Progenitor cell of endocrine pancreas (in vitro differentiated cells): ENCODE measurements at places on chromosomes 16 and 17. TPM values are rescaled to one million over a fixed set of nuclear protein-coding genes. Genes with fewer than 3 reads are reported as not detected.
A peak's percentile ranks its signal among the peaks of the same experiment; 100 is the strongest.

DNA sequence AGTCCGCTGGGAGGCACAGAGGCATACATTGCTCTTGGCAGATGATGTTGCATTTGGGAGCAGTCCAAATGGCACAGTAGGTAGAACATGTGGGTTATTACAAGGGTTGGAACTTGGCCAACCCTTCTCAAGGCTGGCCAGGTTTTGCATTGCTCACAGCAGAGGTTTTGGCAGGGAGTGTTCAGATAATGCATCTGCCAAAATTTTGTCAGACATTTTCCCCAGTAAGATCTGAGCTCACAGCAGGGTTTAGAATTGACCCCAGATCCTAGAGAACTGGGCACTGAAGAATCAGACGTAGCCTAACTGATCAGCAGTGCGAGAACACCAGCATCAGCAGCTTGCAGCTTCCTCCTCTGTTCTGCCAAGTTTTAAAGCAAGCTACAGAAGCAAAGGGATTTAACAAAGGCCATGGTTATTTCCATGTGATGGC is 468.8 kb upstream of the KIF2B start:
- no peak for DNase-seq

GRCh38 chr17:43453331-43453812 is 30.4 kb upstream of the DHX8 start:
- DNase-seq: no peak

DNA sequence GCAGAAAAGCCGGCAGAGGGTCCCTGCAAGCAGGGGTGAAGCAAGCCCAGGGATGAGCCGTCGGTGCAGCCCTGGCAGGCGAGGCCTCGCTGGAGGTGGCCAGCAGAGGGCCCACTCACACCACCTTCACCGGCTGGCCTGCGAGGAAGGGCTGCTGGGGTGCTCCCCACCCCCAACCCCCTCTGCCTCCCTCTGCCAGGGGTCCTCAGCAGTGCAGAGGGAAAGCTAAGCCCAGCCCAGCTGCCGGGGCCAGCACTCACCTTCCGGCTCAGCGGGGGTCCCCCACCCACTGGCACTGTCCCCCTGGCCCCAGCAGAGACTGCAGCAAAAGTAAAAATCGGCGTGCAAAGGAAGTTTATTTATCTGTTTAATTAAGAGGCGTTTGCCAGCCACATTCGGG is 113.4 kb downstream of the ENGASE start:
- DNase-seq: peak; percentile 37

GRCh38 chr17:43033948-43034881 is 9.2 kb downstream of the RND2 start:
- DNase-seq: no peak

GRCh38 chr17:58371300-58371950 is 19.4 kb upstream of the SUPT4H1 start:
- no peak for DNase-seq

DNA sequence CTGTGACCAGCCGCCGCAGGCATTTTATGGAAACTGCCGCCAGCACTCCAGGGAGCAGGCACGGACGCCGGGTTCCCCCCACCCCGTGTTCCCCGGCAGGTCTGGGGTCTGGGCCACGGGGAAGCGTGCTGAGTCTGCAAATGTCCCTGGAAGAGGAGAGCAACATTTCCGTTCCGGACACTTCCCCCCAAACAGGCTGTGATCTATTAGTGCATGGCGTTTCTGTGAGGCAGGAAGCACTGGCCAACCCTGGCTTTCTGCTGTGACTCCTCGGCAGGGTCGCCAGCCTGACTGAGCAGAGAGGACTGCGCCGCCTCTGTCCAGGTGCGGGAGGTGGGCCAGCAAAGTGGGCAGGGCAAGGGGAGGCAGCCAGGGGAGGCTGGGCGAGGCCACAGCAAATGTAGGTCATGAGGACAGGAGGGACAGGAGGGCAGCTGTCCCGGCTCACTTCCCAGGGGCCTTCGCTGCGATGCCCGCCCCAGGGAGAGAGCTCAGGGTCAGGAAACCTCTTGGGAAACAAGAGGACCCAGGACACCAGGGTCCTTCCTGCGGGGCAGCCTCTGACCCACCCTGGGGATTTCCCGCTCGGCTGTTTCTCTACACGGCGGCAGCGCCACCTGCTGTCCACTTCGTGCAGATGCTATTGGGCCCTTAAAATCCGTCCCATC is 9.5 kb downstream of the FOXF1 start:
- DNase-seq: no peak

DNA sequence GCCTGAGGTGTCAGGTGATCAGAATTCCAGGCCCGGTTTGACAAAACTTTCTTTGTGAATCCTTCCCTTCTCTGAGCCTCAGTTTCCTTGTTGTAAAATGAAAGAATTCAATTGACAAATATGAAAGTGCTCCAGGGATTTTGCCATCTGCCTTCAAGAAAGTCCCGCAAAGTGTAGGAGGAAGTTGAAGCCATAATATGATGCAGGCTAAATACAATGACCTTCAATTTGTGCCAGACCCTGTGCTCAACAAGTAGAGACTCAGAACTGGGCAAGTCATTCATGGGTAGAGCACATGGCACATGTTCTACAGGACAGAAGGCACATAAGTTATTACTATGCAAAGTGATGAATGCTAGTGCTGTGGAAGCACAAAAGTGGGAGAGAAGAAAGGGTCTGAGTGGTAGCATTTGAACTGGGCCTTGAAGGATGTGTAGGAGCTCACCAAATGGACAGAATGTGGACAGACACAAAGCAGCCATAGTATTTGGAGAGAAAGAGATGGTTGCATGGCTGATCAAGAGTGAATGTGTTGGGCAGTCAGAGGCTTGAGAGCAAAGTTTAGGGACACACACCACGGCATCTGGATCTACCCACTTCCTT is 2.4 kb upstream of the SCIMP start:
- no peak for DNase-seq

GRCh38 chr17:30393911-30394867 is 15.5 kb downstream of the CPD start:
- no peak for DNase-seq

DNA sequence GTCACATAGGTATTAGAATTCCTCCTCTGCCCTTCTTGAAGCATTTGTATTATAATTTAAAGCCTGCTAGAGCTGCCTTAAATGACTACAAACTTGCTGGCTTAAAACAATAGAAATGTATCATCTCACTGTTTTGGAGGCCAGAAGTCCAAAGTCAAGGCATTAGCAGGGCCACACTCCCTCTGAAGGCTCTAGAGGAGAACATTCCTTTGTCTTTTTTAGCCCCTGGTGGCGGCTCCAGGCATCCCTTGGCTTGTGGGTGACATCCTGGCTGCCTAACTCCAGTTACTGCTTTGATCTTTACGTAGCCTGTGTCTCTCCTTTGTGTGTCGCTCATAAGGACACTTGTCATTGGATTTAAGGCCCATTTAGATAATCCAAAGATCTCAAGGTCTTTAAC is 186.6 kb upstream of the SALL1 start:
- no peak for DNase-seq

DNA sequence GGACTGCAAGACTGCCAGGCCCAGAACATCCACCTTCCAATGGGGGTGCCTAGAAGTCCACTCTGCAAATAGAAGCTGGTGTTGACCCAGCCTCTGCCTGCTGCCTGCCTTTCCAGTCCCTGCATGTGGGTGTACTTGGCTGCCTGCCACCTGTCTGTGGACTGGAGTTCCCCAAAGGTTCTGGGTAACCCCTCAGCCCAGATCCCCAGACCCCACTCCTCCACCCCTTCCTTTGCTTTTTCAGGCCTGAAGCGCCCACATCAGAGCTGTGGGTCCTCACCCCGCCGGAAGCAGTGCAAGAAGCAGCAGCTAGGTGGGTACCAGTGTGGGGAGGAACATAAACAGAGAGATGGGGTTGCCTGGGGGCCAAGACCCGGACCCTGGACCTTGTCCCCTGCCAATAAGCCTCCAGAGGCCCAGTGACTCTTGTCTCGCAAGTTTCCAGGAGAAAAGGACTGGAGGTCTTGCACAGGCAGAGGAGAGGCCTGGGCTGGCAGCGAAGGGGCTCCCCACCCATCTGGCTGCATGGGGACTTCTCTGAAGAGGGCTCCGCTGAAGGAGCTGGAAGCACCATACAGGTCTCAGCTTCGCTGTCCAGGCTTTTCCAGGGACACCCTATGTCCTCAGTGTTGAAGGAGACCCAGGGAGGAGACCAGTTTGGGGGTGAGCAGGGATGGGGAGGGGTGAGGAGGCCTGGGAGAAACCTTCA is 34.3 kb downstream of the NLRC5 start:
- no peak for DNase-seq

GRCh38 chr17:2682176-2682938 is 29.2 kb downstream of the CLUH start:
- no peak for DNase-seq

DNA sequence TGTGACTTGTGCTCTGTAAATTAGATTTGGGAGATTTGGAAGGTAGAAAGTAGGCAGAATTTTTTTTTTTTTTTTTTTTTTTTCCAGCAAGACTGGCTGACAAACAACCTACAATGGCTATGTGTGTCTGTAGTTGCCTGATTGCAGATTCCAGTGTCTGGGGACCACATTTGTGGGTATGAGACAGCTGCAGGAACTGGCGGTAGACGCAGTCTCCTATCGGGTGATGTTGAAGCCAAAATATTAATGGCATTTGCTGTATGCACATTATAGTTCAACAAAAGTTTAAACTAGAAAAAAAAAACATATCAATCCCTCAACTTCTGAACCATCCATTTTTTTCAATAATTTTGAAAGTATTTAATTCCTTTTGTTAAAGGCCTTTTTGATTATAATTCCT is 665.2 kb downstream of the TOX3 start:
- no peak for DNase-seq

DNA sequence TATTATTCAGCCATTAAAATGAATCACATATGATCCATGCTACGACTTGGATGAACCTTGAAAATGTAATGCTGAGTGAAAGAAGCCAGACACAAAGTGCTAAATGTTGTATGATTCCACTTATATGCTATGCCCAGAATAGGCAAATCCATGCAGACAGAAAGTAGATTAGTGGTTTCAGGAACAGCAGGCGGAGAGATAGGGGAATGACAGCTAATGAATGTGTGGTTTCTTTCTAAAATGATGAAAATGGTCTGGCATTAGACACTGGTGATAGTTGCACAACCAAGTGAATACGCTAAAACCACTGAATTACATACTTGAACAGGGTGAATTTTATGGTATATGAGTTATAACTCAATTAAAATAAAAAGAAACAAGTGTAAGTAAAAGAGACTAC is 121.8 kb upstream of the NOG start:
- DNase-seq: no peak

GRCh38 chr16:2244926-2245795 is 6.2 kb downstream of the ECI1 start:
- DNase-seq: no peak

GRCh38 chr17:7480089-7480384 is 606 bp upstream of the ZBTB4 start:
- no peak for DNase-seq

Gene USP7
- 159 and 171 TPM in 2 replicates for total RNA-seq

Gene PPP1R27
- not detected in 2 replicates for total RNA-seq

Gene SLC16A11
- total RNA-seq: 0.84 and 1.4 TPM in 2 replicates

Gene NRN1L
- not detected in 2 replicates for total RNA-seq
